Activated gamma-delta T cell treated with anti-CD3 and anti-CD28 coated beads, Interleukin-2, amount 50 U/mL, for 16 hours (primary cell): ENCODE measurements at places on chromosomes 3 and 15.

GRCh38 chr15:25527118-25527517 is 88.3 kb upstream of the UBE3A start:
- no peak for DNase-seq

- DNase-seq: no peak
These were observed 39.2 kb downstream of the SLC6A11 start for GRCh38 chr3:10855083-10855870.

GRCh38 chr3:115217678-115218451 is 70.8 kb upstream of the ZBTB20 start:
- no peak for DNase-seq

- no peak for DNase-seq
These were observed 113.1 kb upstream of the C15orf61 start for GRCh38 chr15:67407786-67408185.

- DNase-seq: no peak
These were observed 21.6 kb upstream of the TAFA4 start for GRCh38 chr3:68953816-68954444.

- no peak for DNase-seq
These were observed 29.6 kb downstream of the LRRFIP2 start for GRCh38 chr3:37144806-37145205.

- no peak for DNase-seq
These were observed 210.9 kb downstream of the ZIC1 start for GRCh38 chr3:147619921-147620560.

DNA sequence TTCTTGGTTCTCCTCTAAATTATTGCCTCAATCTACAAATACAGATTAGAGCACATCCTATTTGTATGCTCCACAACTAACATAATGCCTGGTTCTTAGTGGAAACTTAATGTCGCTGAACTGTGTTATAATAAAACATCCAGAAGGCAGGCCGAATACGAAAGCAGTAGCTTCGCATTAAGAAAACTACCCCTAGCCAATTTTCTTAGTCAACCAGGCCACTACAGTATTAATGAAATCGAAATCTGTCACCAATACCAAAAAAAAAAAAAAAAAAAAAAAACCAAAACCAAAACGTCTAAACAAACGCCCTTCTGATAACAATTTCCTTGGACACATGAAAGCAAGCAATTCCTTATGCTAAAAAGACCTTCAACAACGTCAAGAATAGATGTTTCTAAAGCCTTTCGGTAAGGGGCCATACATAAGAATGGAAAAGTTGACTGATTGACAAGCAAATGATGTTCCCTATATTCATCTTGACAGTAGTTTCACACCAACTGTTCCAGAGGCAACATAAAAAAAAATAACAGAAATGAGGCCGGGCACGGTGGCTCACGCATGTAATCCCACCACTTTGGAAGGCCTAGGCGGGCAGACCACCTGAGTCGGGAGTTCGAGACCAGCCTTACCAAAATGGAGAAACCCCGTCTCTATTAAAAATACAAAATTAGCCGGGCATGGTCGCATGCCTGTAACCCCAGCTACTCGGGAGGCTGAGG is 1.3 kb downstream of the DENND6A start:
- no peak for DNase-seq

DNA sequence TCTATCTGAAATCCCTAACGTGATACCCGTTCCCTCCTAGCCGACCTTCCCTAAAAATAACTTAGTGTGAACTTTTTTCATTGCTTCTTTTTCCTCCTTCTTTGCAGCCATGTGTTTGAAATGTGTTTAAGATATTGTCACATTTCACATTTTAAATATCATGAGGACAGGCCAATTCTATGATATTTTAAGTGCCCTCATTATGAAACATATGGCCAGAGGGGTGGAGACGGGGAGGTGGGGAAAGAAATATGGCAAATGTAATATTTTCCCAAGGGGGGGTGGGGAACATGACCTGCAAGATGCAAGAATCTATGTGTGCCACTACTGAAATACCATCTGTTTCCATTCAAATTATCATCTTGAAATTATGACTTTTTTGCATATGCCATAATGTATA is 1039.2 kb downstream of the AGBL1 start:
- DNase-seq: no peak

GRCh38 chr3:43434431-43434830 is 148.1 kb downstream of the SNRK start:
- DNase-seq: no peak

- DNase-seq: no peak
These were observed 37.6 kb upstream of the EPHA6 start for GRCh38 chr3:96776818-96777217.

GRCh38 chr3:177378168-177378567 is 180.9 kb upstream of the TBL1XR1 start:
- DNase-seq: no peak

DNA sequence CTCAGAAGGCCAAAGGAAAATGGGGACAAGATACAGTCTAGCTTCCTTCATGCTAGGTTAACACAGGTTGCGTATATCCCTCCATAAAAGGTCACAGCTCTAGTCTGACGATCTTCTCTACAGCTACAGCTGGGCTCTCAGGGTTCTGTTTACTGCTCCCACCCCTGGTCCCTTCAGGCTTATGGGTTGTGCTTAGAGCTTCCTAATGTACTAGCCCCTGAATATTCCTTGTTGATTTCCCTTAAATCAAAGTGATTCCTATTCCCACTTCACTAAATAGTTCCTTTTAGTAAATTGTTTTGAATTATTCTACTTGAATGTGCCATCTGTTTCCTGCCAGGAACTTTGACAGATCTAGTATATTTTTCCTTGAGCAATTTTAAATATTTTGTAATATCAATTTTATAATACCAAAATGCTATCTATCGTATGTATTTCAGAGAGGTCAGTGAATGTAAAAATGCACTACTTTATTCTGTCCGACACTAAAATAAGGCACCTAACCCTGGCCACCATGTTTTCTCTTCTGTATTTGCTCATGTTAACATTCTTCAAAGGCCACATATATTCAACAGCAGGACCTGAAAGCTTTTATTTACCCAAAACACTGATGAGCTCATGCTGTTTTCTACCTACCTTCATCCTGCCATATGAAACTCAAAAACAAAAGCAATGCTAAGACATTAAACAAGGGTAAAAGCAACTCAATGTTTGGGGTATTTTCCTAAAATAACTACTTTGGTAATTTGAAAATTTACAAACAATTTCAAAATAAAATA is 92.8 kb upstream of the TGFBR2 start:
- no peak for DNase-seq

- DNase-seq: no peak
These were observed 28.5 kb downstream of the RFTN1 start for GRCh38 chr3:16484984-16485383.

- no peak for DNase-seq
These were observed 32.6 kb downstream of the HPS3 start for GRCh38 chr3:149162007-149162406.

GRCh38 chr3:126859415-126860246 is 123.3 kb upstream of the PLXNA1 start:
- no peak for DNase-seq

DNA sequence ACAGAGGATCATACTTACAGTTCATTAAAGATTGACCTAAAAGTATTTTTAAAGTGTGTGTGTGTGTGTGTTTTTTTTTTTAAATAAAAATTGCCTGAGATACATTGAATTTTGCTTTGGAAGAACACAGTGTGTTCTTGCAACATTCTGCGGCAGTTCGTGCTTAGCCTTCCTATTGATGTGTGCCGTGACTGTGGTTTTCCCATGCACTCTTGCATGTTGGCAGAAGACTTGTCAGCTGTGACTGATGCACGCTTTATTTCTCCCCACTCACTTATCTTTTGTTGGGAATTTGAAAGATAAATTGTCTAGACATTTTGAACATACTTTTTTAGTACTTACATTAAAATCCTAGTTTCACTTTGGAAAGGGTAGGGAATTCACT is 136.3 kb upstream of the LRRFIP2 start:
- DNase-seq: no peak

GRCh38 chr15:69482686-69483256 is 30.2 kb downstream of the RPLP1 start:
- no peak for DNase-seq

DNA sequence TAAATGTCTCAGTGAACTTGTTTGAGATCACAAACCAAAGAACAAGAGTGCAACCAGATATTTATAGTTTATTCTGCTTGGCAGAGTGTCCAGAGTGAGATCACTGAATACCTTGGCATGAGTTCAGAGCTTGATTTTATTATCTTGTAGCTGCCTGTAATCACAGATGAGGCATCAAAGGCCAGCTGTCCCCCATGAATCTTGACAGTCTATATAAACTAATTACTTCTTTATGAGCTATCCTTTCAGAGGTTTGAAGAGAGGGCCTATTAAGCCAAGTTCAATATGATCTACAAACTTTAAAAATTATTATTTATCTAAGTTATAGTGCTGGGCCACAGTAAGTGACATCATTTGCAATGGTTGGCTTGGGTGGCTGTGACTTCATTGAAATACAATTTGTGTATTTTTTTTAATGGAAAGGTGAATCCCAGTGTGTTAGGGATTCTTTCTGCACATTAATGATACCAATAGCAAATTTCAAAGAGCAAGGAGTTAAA is 251.5 kb downstream of the CLSTN2 start:
- DNase-seq: no peak

DNA sequence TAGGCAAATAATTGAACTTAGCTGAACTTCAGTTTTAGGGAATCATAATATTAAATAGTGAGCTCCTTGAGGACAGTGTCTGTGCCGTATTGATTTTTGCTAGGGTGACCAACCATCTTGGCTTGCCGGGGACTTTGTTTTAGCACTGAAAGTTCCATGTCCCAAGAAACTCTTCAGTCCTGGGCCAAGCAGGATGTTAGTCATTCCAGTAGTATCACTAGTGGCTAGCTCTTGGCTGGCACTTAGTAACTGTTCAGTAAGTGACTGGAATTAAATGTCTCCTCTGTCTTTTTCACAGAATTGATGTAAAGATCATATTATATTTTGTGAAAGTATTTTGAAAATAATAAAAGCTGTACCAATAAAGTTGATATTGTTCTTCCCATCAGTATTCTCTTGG is 42.3 kb downstream of the RSRC1 start:
- DNase-seq: no peak

DNA sequence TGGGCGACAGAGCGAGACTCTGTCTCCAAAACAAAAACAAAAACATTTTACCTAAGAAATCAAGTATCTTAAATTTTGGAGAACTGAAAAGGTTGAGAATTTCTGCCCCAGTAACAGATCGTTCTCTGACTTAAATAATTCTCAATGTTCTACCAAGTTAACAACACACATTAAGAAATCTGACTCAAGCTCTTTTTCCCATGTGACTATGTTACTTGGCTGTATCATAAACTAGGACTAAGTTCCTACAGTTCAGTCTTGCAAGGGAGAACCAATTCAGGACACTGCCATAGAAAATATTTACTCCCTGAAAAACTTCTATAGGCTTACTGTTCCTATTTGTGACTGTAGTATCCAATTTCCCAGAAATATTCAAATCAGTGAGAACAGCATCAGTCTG is 20.9 kb upstream of the USF3 start:
- no peak for DNase-seq

DNA sequence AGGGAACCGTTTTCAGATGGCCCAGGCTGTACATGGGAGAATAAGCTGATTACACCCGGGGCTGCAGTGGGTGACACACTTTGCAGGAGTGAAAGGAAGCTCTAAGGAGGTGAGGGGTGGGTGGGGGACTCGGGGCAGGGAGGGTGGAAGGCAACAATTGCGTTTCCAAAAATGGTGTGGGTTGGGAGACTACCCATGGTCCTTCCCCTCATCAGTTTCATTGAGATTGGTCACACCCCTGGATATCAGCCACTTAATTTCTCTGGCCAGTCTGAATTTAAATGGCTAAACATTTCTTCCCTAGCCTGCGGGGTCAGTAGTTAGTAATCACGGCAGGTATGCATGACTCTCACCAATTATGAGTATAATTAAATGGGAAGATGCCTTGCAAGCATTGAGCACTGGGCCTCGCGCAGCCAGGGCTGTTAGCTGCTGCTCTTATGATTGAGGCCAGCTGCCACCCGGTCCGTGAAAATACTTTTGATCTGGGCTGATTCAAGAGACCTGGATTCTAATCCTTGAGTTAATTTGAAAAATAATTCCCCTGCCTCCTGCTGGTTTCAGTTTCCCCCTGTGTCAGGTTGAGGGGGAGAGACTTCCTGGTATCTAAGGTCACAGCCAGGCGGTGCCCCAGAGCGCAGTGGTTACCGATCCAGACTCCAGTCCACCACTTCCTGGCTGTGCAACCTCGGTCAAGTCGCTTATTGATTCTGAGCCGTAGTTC is 23.3 kb downstream of the SLC6A6 start:
- DNase-seq: no peak

DNA sequence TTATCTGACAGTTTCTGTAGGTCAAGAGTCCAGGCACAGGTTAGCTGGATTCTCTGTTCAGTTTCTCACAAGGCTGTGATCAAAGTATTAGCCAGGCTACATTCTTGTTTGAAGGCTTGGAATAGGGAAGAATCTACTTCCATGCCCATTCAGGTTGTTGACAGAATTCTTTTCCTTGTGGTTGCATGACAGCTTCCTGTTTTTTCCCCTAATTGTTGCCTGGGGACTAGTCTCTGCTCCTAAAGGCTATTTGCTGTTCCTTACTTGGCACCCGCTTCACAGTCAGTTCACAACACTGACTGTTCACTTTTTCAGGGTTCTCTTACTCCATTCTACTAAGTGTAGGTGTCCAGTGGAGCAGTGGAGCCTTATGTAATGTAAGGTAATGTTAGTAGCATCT is 115.4 kb upstream of the GBE1 start:
- no peak for DNase-seq

- no peak for DNase-seq
These were observed 5.2 kb downstream of the CDHR4 start for GRCh38 chr3:49794431-49794830.

GRCh38 chr15:26864664-26865191 is 2.1 kb upstream of the GABRA5 start:
- no peak for DNase-seq

DNA sequence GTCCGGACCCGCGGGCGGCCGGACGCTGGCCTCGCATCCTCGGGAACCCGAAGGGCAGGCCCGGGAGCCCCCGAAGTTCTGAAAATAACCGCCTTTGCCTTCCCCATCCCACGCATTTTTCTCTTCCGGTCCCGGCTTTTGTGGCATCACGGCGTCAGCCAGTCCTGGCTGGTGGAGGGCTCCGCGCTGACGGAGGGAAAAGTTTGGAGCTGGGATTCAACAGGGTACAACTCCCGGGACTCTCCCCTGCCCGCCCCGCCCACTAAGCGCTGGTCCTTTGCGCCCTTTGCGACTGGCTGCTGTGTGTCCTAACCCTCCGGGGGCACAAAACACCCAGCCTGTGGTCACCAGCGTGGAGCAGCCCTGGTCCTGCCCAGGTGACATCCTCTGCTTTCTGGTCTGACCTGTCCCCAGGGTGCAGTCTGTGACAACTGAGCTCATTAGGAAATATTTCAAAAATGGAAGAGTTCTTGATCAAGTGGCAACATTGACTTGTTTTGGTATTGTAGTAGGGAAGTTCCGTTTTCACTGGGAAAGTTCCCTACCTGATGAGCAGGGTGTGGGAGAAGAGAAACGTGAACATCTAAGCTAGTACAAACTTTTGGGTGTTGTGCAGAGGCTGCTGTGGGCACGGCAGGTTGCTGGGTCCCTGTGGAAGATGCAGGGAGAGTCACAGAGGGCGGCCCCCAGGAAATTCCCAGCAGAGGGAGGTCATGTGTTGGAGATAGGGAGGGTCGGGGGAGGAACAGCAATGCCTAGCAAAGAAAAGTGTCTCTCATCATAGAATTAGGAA is 775 bp downstream of the ARNT2 start:
- DNase-seq: no peak
